ENCODE measurements at places on chromosomes 12 and 14. TPM values are rescaled to one million over a fixed set of nuclear protein-coding genes. Genes with fewer than 3 reads are reported as not detected.

DNA sequence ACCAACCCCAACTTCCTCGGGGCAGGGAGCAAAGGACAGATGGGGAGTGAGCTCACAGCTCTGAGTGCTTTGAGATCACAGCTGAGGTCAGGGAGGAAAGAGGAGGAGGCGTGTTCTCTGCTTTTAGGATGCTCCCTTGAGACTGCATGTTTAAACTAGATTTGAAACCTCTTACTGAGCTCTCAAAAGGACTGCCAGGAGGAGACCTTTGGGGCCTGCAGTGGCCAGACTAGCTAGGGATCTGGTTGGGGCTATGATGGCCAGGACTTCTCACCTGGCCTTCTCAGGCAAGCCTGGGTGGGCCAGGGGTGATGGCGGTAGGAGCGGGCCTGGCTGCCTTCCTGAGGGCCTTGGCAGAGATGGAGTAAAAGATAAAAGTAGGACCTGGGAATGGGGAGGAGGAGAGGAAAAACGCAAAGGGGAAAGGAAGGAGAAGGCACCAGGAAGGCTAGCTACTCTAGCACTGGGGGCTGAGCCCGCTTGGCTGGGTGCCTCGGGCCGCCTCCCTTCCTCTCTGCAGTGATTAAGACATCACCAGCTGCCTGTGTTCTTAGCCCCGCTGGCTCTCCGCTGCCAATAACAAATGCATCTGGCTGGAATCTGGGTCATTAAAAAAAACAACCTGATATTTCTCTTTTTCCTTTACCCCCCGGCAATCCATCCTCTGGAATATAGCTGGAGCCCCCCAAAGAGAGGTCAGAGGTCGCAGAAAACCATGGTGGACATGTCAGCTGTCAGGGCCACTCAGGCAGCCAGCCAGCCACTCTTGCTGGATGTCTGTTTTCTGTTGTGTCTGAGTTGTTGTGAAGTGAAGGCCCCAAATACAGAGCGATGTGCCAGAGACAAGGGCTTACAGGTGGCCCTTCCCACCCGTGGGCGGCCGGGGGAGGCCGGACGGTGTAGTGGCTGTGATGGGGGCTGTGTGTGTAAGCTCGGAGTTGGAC lies 141.3 kb downstream of the TSPAN9 start:
- peak; percentile 86 for DNase-seq

GRCh38 chr12:124582108-124582424 lies 14.7 kb upstream of the NCOR2 start:
- DNase-seq, result no peak

GRCh38 chr12:62728741-62729140 lies 206.2 kb downstream of the PPM1H start:
- DNase-seq, result no peak

- DNase-seq, result no peak
Measured at GRCh38 chr12:60394665-60395064, 798.8 kb downstream of the SLC16A7 start.

DNA sequence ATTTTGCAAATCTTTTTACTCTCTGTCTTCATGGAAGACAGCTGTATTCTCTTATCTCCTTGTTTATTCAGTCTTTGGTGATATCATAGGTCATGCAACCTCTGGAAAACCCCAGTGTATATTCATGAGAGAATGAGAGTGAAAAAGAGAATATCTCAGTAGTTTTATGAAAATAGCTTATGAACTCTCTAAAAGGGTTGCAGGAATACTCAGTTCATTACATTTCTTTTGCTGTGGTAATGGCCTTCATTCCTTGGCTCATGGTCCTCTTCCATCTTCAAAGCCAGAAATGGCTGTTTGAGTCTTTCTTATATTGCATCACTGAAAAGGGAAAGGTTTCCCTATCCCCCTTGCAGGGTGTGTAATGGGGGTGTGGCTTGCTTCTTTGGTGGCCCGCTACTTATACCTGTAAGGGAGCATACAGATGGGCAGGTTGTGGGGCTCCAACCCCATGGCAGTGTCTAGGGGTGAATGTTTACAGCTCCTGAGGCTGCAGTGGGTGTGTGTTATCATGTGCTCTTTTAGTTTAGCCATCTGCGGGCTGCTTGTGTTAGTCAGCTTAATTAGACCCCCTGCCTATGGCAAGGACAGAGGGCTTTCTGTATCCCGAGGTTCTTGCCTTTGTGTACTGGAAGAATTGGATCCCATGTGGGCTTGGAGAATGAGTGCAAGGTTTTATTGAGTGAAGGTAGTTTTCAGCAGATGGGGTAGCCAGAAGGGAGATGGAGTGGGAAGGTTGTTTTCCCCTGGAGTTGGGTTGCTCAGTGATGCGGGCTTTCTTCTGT lies 150.2 kb downstream of the CCDC91 start:
- no peak for DNase-seq

DNA sequence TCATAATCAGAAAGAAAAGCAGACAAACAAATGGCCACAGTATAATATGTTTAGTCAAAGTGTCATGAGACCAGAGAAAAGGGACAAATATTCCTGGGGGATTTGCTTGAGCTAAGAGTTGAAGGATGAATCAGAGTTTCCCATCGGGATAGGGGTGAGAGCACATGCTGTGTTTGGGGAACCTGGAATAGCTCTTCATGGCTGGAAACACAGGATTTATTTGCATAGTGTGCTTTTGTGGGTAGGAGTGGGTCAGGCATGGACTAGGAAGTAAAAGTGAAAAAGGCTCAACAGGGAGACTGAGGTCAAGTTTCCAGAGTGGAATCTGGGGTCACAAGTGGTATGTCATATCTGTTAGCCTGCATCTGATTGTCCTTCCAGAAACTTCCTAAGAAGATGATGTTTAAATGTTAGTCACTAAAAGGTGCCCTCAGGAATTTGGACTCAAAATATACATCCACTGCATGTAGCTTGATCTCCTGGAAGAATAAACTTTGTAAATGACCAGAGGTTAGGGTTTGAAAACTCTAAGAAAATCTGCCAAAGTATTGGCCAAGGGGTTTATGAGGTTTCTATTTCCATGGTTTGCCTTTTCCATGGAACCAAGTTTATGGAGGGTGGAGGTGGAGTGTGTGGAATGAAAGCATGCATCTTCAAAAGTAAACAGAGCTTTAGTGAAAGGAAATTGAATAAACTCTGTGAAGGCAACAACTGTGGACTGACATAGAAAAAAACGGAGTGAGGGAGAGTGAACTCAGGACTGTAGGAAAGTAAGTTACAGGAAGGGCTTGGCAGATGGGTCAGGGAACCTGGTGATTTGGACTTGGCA lies 344.6 kb downstream of the C12orf75 start:
- DNase-seq, result no peak

The INSM2 gene
- not detected for total RNA-seq

The SLC8A3 gene
- 21.7 TPM for total RNA-seq

The CLEC4A gene
- total RNA-seq, result 0.67 TPM

The CPNE6 gene
- total RNA-seq, result not detected

The B3GNT4 gene
- not detected for total RNA-seq

The SCARB1 gene
- total RNA-seq, result 9.1 TPM

The GRIP1 gene
- 4.1 TPM for total RNA-seq
